ENCODE measurements at places on chromosomes 12 and 14. TPM values are rescaled to one million over a fixed set of nuclear protein-coding genes. Genes with fewer than 3 reads are reported as not detected.

GRCh38 chr12:6192604-6193380 lies 7.4 kb upstream of the CD9 start:
- no peak for DNase-seq

SLC24A4 gene
- total RNA-seq = 0.24 TPM

OTX2 gene
- not detected for total RNA-seq

DNA sequence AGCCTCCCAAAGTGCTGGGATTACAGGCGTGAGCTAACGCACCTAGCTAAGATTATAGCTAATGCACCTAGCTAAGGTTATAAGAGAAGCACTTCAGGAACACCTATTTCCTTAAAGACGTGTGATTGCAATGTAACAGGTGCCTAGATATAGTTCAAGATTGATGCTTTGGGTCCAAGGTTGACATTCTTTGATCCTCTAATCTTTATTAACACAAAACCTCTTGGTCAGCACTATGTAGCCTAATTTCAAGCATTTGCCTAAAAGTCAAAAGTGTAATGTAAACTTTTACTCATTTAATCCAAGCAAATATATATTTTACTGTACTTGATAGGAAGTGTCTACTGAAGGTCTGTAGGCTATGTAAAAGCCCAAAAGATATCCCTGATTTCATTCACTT lies 36.5 kb downstream of the SCFD1 start:
- no peak for DNase-seq

GRCh38 chr12:1812650-1813302 lies 7.6 kb upstream of the LRTM2 start:
- peak; percentile 33 for DNase-seq

GRCh38 chr12:123171967-123172366 lies 21.1 kb upstream of the PITPNM2 start:
- DNase-seq = no peak

DNA sequence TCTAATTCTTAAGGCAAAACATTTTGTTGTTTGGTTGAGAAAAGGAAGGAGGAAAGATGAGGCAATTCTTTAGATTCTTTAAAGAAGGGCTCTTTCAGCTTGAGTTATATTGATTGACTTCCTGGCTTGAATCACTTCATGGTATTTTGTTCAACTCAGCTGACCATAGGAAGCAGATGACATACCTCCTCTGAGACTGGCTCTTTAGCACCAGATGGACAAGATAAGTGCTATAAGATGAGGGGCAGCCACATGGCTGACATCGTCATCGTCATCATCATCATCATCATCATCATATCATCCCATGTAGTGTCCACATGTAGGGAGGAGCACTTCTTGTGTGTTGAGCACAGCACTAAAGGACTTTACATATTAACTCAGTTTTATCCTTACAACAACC lies 81.3 kb downstream of the SSPN start:
- peak; percentile 48 for DNase-seq

ABHD12B gene
- total RNA-seq = not detected

DBX2 gene
- not detected for total RNA-seq

AKAP6 gene
- total RNA-seq = 2.6 TPM

DNA sequence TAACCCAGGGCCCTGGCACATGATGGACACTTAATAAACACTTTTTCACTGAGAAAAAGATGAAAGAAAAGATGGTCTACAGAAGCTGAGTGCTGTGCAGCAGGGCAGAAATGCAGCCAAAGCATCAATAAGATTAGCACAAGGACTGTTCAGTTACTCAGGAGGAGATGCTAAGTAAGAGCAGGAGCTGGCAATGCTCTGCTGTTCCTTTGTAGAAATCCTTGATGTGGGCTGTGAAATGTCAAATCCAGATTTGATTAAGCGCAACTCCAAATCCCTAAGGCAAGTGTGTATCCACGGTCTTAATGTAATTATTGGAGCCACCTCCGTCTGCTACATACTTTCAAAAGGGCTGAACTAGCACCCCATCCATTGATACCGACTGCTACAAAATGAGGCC lies 151.8 kb upstream of the BTG1 start:
- DNase-seq = no peak

DNA sequence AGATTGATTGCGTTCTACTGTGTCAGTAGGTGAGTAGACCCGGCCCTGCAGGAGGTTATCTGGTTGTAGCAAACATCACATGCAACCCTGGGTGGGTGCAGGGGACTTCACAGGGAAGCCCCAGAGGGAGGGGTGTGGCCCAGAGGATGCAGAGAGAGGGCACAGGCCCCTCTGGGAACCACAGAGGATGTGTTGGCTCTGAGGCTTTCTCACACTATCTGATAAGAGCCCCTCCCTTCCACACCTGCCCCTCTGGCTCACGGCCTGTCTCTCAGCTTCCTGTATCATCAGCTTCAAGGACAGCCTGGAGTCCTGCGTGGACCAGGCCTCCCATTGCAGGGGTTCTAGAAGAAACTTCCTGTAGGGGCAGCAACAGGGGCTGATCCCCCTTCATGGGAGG lies 101.9 kb downstream of the RIN3 start:
- DNase-seq = no peak

DNA sequence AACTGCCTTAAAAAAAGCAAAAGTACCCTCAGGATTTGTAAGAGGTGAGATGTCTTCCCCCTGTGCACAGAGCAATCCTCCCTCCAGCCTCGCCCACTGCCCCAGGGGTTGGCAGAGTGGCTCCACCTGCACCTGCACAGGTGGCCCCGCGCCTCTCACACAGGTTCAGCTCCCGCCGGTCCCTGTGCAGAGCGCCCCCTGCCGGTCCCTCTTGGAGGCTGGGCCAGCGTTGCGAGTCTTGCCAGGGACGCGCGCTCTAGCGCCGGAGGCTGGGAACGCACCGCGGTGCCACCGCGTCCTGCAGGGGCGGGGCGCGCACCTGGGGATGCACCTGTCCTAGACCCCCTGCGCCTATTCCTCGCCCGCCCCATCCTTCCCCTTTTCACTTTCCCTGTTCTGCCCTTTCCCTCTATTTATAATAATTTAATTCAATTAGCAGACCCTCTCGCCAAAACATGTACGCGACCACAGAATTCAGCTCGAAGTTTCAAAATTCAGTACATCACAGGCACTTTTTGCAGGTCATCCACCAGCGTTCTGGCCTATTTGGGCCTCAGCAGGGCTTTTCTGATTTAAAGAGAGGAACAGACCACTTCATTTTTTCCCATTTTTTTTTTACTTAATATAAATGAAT lies 618.6 kb downstream of the AACS start:
- DNase-seq = peak; percentile 57

SLC16A7 gene
- 24.4 TPM for total RNA-seq

KERA gene
- total RNA-seq = not detected
